Osteoblast (primary cell): ENCODE measurements at places on chromosomes 16 and 17.

- no peak for DNase-seq
Measured at GRCh38 chr16:79747688-79748087, 147.2 kb upstream of the MAF start.

DNA sequence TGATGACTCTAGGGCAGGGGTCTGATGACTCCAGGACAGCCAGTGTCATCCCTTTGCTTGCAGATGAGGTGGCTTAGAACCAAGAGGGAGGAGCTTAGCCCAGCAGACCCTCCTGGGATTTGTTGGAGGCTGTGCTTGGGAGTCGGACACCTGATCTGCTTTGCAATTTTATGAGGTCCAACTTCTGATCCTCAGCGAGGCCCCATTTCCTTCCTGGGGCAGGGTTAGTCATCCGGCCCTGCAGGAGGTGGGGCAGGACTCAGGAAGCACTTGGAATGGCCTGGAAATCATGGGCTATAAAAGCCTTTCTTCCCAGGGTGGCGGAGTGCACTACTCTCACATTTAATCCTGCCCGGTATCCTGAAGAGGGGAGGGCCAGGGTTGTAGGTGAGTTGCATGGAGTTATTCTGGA, 168.5 kb downstream of the MSI2 start:
- no peak for DNase-seq

DNA sequence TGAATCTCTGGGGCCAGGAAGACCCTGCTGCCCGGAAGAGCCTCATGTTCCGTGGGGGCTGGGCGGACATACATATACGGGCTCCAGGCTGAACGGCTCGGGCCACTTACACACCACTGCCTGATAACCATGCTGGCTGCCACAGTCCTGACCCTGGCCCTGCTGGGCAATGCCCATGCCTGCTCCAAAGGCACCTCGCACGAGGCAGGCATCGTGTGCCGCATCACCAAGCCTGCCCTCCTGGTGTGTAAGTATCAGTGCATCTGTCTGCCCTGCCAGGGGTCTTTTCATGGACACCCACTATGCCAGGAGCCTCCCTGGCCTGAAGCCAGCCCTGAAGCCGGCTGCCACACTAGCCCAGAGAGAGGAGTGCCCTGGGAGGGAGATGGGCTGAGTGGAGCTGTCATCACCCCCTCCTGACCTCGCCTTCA, at the start of gene CETP:
CETP (plus strand) TSS at position 100 of the 431 bp plus-strand sequence; CDS start at position 130, 30 bp downstream.
- DNase-seq: no peak

DNA sequence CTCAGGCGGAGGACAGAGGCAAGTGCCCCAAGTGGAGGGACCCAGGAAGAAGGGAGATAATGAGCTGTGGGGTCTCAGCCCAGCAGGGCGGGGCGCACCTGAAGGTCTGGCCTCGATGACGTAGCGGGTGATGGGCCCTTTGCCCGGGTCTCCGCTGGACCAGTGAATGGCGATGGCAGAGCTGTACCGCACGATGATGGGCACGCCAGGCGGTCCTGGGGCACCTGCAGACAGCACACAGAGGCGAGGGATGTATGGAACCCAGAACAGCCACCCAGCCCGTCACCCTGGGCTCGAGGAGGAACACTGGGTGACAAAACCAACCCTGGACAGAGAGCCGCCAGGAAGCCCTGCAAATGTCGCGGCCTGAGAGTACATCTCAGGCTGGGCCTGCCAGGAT, 46.2 kb upstream of the CDC42EP4 start:
- DNase-seq: no peak

- no peak for DNase-seq
Measured at GRCh38 chr17:65530523-65531255, 30.8 kb downstream of the AXIN2 start.

GRCh38 chr16:50040018-50040417, 15.0 kb downstream of the CNEP1R1 start:
- no peak for DNase-seq

DNA sequence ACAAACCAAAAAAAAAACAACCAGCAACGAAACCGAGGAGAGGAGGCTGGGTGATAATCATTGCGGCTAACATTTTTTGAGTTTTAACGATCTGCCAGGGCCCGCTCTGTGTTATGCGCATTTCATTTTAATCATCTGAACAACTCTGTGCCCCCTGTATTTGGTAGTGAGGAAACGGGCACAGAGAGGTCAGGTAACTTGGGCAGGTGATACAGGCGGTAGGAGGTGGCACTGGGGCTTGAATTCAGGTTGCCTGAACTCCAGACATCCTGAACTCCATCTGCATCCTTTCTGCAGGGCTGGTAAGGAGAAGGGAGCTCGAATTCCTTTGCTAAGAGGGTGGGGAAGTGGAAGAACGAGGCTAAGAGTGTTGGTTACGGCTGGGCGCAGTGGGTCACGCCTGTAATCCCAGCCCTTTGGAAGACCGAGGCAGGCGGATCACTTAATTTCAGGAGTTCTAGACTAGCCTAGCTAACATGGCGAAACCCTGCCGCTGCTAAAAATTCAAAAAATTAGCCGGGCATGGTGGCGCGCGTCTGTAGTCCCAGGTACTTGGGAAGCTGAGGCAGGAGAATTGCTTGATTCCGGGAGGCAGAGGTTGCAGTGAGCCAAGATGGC, 1.1 kb downstream of the CLUAP1 start:
- no peak for DNase-seq

DNA sequence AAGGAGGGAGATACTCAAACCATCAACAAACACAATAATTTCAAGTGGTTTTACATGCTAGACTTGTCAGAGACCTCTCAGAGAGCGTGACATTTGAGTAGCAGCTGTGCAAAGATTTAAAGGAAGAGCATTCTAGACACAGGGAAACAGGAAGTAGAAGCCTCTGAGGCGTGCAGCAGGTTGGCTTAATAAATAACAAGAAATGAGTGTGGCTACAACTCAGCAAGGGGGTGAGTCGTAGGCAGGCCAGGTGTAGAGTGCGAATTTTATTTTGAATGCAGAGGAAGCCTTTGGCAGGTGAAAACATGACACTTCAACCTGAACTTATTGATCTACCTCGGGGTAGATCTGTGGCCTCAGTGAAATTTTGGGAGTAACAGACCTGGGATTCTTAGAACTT, 73.2 kb upstream of the MRTFB start:
- DNase-seq: no peak

- peak; percentile 86 for DNase-seq
Measured at GRCh38 chr16:456891-457483, 31.5 kb downstream of the RAB11FIP3 start.

DNA sequence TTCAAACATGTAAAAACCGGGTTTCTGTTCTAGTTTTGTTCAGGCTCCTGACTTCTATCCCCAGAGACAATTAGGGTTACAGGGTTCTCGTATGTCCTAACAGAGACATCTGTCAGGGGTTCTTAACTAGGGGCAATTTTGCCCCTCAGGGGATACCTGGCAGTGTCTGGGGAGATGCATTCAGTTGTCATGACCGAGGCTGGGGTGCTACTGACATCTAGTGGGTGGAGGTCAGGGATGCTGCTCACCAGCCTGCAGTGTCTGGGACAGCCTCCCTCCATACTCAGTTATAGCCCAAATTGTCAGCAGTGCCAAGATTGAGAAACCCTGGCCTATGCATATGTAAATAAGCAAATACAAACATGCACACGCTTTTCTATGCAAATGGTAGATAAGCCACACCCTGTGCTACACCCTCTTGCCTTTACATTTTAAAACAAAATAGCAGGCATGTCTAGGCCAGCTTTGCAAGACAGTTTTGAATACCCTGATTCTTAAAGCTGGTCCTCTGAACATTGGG, 37.4 kb downstream of the CLEC16A start:
- DNase-seq: no peak

- no peak for DNase-seq
Measured at GRCh38 chr16:78249056-78249455, 149.6 kb downstream of the WWOX start.

DNA sequence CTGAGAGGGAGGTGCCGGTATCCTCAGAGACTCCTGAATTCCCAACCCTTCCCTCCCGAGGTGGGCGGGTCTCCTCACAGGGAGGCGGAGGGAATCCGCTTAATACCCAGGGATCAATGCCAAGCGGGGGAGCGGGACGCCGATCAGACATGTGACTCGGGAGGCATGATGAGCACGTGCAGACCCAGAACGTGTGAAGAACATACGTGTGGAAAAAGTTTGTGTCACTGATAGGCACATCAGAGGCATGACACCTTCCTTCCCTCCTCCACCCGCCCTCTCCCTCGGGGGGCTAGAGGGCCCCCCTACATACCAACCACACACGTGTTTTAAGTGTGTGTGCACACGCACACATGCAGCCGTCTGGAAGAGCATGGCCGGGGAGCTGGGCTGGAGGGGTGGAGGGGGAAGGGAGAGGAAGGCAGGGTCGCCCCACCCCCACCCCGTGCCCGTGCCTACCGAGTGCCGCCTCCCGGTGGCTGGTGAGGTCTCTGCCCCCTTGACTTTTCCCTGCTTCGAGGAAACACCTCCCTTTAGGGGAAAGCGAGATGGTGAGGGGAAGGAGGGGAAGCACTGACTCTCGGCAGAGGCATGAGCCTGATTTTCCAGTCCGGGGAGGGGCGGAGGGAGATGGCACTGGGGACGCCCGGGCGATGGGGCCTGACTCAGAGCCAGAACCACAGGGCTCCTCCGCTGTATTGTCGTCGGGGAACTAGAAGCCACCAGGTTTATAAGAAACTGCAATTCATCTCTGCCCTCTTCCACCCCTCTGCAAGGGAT, 12.1 kb upstream of the TBX21 start:
- DNase-seq: no peak

GRCh38 chr17:41625602-41626001, 1.2 kb upstream of the KRT17 start:
- peak; percentile 97 for DNase-seq

- no peak for DNase-seq
Measured at GRCh38 chr17:41334385-41335305, 16.0 kb downstream of the KRT33A start.

GRCh38 chr17:427327-427726, 74.7 kb upstream of the RPH3AL start:
- no peak for DNase-seq

GRCh38 chr16:82672676-82673075, 45.9 kb downstream of the CDH13 start:
- DNase-seq: no peak

GRCh38 chr17:57113011-57113410, 28.0 kb downstream of the AKAP1 start:
- no peak for DNase-seq

GRCh38 chr17:45135978-45136791, 698 bp downstream of the ACBD4 start:
- DNase-seq: peak; percentile 85

GRCh38 chr17:17751489-17752088, 70.3 kb downstream of the RAI1 start:
- peak; percentile 76 for DNase-seq

- DNase-seq: no peak
Measured at GRCh38 chr17:15943971-15944758, 765 bp upstream of the ADORA2B start.

DNA sequence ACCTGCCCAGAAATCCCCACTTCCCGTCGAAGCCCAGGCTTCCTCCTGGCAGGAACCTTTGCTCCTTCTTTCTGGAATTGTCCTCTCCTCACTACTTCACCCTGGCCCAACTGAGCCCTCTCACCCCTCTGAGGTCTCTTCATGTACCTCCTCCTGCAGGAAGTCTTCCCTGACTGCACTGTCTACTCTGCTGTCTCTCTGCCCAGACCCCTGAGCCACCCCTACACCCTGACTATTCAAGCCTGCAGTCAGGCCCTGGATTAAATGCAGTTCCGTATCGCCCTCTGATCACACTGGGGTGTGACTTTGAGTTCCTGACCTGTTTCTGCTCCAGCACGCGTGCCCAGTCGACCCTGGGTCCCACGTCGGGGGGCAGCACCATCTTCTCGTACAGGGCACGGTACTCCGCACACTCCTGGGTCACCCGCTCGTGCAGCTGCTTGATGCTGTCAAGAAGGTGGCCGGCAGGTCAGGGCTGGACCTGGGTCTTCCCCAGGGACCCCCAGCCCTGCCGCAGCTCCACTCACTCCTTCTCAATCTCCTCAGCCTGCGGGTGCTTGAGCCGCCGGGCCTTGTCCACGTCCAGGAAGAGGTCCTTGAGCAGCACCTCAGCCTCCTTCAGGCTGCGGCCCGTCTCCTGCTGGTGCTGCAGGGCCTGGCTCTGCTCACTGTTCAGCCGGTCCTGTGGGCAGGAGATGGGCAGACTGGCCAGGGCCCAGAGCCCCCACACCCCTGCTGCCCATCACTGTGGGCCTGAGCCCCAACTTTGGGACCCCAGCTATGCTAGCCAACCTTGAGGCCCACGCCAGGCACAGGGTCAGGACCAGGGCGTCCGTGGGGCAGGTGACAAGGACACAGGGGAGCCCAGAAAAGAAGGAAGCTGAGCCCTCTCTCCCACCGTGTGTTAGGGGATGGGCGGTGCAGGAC, 3.9 kb downstream of the EVPL start:
- DNase-seq: peak; percentile 46

DNA sequence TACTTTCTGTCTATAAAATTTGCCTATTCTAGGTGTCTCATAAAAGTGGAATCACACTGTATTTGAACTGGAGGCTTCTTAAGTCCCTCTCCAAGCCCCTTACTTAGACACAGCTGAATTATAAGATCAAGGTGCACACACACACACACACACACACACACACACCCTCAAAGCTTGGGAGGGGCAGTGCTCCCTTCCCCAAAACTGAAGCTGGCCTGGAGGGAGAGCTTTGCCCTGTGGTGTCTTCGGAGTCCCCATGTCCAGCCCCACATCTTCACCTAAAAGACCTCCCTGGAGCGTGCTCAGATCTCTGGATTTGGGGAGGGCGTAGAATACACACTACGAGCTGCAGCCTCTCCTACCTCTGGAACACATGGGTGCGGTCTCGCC, 828 bp downstream of the EMP2 start:
- no peak for DNase-seq

DNA sequence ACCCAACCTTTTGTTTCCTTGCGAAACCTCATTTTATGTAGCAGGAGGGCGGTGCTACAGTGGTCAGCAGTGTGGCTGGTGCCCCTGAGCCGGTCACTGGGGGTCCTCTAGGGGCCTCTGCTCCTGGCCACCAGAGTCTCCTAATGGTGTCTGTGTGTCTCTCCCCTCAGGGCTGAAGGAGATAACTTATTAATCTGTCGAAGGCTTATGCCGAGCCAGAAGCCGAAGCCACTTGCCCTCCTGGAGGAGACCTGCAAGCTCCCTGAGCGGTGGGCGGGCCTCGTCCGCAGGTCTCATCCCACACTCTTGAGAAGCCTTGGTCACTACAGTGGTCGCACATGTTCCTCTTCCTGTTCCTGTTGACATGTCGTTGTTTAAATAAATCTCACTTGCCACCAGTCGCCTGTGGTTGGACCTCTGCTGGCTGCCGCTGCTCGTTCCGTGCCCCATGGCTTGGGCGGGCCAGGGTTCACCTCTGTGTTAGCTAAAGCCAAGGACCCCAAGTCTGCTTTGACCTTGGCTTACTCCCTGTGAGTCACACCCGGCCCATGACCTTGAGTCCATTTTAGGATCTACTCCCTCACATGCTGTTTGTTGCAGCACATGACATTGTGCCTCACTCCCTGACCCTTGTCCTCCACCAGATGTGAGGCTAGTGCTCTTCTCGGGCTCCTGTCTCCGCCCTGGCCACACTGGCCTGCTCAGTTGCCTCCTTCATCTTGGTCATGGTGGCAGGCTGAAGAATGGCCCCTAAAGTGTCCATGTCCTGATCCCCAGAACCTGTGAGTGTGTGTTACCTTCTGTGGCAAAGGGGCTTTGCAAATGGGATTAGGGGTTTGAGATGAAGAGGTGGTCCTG, 38.7 kb upstream of the AQP8 start:
- DNase-seq: peak; percentile 31
